ENCODE measurements at places on chromosomes 3 and 15. TPM values are rescaled to one million over a fixed set of nuclear protein-coding genes. Genes with fewer than 3 reads are reported as not detected.

The TRIM42 gene
- not detected for total RNA-seq

The RTP3 gene
- total RNA-seq = not detected

The WDR72 gene
- total RNA-seq = not detected

The TF gene
- 0.21 TPM for total RNA-seq

The SAMMSON gene
- not detected for total RNA-seq

The EHHADH gene
- total RNA-seq = 5.8 TPM

The EPHA6 gene
- 0.28 TPM for total RNA-seq

- DNase-seq = no peak
- H3K4me1 ChIP-seq = no peaks in the 10 kb centered on the region
- no peaks in the 10 kb centered on the region for H3K27me3 ChIP-seq
- no peak overlapping the region for H3K4me3 ChIP-seq
- H3K27ac ChIP-seq = no peak overlapping the region
Observed at GRCh38 chr3:8143186-8143585, 358.4 kb upstream of the LMCD1 start.

DNA sequence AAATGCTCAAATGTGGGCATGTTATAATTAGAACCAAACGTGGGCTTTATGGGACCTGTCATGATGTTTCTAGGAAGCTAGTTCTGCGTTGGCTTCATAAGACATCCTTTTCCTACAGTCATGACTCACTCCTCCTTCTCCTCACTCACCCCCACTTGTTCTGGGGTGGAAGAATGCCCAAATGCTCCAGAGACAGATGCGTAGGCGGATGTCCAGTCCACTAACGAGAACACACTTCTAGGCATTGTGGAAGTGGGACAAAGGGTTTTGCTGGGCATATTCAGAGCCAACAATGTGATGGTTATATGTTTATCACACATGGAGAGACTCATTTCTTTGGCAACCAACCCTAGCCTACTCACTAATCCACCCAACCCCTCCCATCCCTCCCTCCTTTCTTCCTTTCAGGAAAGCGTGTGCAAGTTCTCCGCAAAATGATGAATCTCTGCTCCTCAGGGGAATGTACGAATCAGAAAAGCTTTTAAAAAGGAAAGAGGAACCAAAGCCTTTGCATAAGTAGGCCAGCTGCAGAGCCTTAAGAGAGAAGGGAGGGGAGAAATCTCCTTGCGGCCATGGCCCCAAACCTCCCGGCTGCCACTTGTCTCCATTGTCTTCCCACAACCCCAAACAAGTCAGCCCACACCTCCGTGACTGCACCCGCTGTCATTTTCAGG lies 123.0 kb upstream of the SPRED1 start:
- peak; percentile 66 for DNase-seq
- H3K4me1 ChIP-seq = peaks cover 20% of the 10 kb centered on the region
- H3K36me3 ChIP-seq = no peaks in the 10 kb centered on the region
- H3K27ac ChIP-seq = no peak overlapping the region
- H3K4me3 ChIP-seq = no peak overlapping the region

DNA sequence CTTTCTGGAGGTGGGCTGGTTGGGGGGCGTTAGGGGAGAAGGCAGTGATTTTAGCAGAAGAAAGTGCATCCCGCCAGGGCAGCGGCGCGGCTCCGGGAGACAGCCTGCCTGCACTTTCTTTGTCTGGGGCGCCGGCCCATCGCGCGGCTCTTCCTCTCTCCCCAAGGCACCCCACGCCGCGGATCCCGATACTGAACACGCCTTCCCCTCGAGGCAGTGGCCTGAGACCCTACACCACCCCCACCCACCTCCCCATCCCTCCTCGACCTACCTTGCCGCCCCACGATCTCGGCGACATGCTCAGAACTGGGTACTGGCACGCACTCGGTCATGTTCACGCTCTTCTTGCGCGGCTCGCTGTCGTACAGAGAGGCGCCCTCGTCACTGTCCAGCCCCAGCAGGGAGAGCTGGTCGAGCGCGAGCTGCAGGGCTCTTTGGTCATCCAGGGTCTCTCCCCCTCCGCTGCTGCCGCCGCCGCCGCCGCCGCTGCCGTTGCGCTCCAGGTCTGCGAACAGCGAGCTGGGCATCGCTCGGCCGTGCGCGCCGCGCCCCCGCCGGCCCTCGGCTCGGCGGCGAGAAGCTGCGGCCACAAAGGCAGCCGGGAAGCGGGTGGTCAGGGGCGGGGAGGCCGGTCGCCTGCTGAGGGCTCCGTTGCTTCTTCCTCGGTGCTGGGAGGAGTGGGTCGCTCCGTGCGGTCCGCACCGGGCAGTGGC lies 483 bp downstream of the MEX3B start:
- H3K27ac ChIP-seq = peak overlapping the region; percentile 66
- peaks cover 8% of the 10 kb centered on the region for H3K36me3 ChIP-seq
- peaks cover 15% of the 10 kb centered on the region for H3K4me1 ChIP-seq
- peak; percentile 65 for DNase-seq
- peaks cover 2% of the 10 kb centered on the region for H3K27me3 ChIP-seq
- peak overlapping the region; percentile 97 for H3K4me3 ChIP-seq

DNA sequence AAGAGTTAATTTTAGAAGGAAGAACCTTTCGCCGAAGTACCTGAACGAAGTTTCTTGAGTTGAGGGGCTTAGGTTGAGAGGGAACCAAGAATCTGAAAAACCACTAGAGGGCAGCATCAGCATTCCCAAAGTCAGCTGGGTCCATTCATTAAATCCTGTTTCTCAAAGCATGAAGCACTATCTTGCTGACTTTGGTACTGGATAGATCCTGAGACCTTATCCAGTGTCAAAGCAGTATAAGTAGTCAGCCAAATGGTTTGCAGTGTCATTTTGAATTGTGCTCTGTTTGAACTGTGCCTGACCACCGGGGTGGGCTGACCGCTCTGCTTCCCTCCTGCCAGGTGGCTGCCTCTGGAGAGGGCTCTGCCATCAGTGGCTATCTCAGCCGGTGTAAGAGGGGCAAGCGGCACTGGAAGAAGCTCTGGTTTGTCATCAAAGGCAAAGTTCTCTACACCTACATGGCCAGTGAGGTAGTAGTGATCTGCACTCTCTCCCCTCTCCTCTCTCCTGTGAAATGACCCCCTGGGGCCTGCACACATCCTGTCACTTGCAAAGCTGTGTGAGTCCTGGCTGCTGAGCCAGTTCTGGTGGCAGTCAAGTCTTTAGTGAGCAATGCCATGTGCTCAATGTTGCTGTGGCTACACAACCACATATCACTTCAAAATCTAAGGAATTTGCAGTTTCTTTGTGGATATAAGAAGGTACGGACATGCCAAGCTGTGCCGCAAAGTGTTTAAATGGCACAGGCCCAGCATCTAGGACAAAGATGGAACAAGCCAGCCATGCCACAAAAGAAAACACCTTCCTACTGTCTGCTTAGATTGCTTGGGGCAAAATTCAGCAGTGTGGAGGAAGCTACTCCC lies 21.4 kb upstream of the NR2C2 start:
- H3K27ac ChIP-seq = no peak overlapping the region
- peaks cover 4% of the 10 kb centered on the region for H3K4me1 ChIP-seq
- peaks cover 49% of the 10 kb centered on the region for H3K36me3 ChIP-seq
- peak; percentile 60 for DNase-seq
- H3K27me3 ChIP-seq = no peaks in the 10 kb centered on the region

GRCh38 chr3:62368705-62369475 lies 4.5 kb downstream of the FEZF2 start:
- no peak overlapping the region for H3K27ac ChIP-seq
- no peaks in the 10 kb centered on the region for H3K36me3 ChIP-seq
- H3K4me1 ChIP-seq = no peaks in the 10 kb centered on the region
- no peak overlapping the region for H3K4me3 ChIP-seq
- H3K27me3 ChIP-seq = peaks cover 81% of the 10 kb centered on the region

DNA sequence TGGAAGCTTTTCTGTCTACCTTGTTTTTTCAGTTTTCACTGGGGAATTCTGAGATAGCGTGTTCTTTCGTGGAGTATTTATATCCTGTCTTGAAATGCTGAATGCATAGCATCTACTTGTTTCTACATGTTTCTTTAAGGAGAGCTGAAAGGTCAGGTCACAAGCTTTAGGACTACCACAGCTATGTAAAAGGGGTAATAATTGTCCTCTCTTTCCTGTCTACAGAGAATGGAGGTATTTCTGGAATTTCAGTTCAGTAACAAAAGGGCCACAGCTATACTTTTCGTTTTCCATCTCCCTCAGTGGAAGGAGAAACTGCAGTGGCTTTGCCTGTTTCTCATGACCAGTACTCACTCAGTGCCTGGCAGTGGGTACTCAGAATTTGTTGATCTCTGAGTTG lies 4.7 kb downstream of the INAFM2 start:
- H3K36me3 ChIP-seq = no peaks in the 10 kb centered on the region
- H3K4me1 ChIP-seq = peaks cover 48% of the 10 kb centered on the region
- peak overlapping the region; percentile 55 for H3K27ac ChIP-seq
- no peaks in the 10 kb centered on the region for H3K27me3 ChIP-seq
- peak; percentile 39 for DNase-seq
- peak overlapping the region; percentile 29 for H3K4me3 ChIP-seq

DNA sequence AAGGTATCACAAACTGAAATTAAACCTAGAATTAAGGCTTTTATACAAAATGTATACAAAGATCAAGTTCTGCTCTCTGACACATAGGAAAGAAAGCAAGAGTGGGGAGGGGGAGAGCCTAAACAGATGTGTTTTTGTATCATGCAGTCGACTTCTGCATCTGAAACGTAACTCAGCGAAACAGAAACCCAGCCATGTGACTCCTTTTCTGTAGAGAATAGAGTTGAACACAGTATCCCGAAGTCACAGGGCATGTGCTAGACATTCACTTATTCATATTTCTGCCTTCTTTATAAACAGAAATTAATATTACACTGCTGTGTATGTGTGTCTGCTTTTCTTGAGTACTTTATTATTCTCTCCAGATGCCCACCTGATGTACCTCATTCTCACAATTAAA lies 121.0 kb downstream of the PDZRN3 start:
- H3K4me1 ChIP-seq = no peaks in the 10 kb centered on the region
- no peak for DNase-seq
- H3K27ac ChIP-seq = no peak overlapping the region

GRCh38 chr15:67917037-67917436 lies 77.2 kb upstream of the RNU6-1 start:
- DNase-seq = no peak
- H3K27me3 ChIP-seq = peaks cover 13% of the 10 kb centered on the region
- no peak overlapping the region for H3K4me3 ChIP-seq
- H3K4me1 ChIP-seq = no peaks in the 10 kb centered on the region
- no peak overlapping the region for H3K27ac ChIP-seq
- H3K36me3 ChIP-seq = no peaks in the 10 kb centered on the region

GRCh38 chr3:100386437-100387074 lies 14.3 kb downstream of the TOMM70 start:
- H3K4me3 ChIP-seq = no peak overlapping the region
- H3K27me3 ChIP-seq = no peaks in the 10 kb centered on the region
- peak overlapping the region; percentile 52 for H3K27ac ChIP-seq
- H3K4me1 ChIP-seq = peaks cover 21% of the 10 kb centered on the region

- H3K27ac ChIP-seq = no peak overlapping the region
- peaks cover 27% of the 10 kb centered on the region for H3K27me3 ChIP-seq
- no peak for DNase-seq
- H3K4me1 ChIP-seq = no peaks in the 10 kb centered on the region
- no peak overlapping the region for H3K4me3 ChIP-seq
Observed at GRCh38 chr3:150169330-150169940, 198.7 kb upstream of the PFN2 start.

DNA sequence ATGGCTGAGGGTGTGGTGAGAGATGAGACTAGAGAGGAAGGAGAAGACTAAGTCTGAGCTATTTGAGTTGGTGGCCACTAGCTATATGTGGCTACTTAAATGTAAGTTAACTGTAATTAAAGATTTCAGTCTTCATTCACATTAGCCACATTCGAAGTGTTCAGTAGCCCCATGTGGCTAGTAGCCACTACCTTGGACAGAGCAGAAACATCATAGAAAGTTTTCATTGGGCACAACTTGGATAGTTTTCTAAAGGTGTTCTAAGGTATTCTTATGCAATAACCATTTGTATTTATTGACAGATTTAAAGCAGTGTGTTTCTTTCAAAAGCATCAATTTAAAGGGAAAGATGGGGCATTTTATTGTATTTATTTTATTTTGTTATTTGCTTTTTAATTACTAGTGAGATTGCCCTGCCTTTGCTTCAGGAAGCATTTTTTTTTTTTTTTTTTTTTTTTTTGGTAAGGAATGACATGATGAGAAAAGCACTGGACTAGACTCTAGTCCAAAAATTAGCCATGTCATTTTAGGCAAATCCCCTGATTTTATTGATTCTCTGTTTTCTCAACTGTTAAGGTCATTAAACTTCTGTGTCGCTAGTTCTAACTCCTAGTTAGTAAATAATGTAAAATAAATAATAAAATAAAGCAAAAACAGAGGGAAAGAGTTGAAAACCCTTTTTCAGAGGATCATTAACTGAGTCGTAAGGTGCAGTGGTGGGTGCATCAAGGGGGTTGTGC lies 153.0 kb upstream of the ROBO2 start:
- no peaks in the 10 kb centered on the region for H3K4me1 ChIP-seq
- no peak overlapping the region for H3K27ac ChIP-seq
- no peak overlapping the region for H3K4me3 ChIP-seq
- DNase-seq = no peak
- no peaks in the 10 kb centered on the region for H3K36me3 ChIP-seq
- H3K27me3 ChIP-seq = no peaks in the 10 kb centered on the region

DNA sequence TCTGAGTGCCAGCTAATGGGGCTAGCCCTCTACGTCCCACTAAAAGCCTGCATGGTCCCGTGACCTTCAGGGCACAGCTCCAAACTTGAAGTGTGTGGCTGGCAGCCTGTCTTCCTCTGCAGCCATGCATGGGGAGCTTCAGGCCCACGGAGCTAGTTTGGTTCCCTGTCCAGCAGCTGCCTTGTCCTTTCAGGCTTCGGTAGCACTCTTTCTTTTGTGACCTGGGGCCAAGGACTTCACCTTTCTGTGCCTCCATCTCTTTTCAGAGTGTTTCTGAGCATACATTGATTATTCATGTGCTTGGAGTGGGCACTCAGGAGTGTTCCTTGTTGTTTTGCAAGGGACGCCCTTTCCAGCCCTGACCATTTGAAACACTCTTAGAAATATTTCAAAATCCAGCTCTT lies 155.2 kb downstream of the DNAJB8 start:
- H3K27ac ChIP-seq = no peak overlapping the region
- DNase-seq = no peak

DNA sequence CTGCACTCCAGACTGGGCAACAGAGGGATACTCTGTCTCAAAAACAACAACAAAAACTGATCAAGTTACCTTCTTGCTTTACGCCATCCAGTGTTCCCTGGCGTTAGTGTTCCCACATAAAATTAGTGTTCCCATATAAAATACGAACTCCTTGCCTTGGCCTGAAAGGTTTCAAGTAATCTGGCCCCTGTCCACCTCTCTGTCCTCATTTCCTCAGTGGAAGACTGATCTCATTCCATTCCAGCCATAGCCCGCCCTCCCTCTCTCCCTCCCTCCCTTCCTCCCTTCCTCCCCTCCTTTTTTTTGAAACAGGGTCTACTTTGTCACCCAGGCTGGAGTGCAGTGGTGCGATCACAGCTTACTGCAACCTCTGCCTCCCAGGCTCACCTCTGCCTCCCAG lies 2.8 kb upstream of the CAND2 start:
- peaks cover 5% of the 10 kb centered on the region for H3K4me1 ChIP-seq
- H3K27me3 ChIP-seq = no peaks in the 10 kb centered on the region
- no peaks in the 10 kb centered on the region for H3K36me3 ChIP-seq

Data from endothelial cell of umbilical vein (primary cell).